K562 (cell line): ENCODE measurements at places on chromosomes 2 and 18. TPM values are rescaled to one million over a fixed set of nuclear protein-coding genes. Genes with fewer than 3 reads are reported as not detected.

CGREF1 gene
- 0.44 and 0.72 TPM in 2 replicates for total RNA-seq

DNA sequence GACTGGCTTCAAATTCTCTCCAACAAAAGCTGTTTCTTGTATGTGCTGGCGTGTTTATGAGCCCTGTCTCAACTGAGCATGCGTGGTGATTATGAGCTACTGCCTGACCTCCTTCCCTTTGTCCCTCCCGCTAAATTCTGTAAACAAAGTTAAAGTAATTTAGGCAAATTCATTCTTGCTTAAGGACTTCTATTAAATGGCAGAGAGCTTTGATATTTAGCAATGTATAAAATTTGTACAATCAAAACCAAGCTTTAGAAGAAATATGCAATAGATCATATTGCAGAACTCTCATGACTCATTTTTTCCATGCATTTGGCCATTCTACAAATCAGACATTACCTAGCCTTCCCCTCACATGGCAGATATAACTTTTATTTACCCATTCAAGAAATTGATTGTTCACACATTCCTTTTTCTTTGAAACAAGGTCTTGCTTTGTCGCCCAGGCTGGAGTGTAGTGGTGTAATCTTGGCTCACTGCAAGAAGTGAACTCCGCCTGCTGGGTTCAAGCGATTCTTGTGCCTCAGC lies 18.2 kb downstream of the IGFBP2 start:
- DNase-seq, result no peak
- no peak overlapping the region for H3K27ac ChIP-seq
- peaks cover 2% of the 10 kb centered on the region; the same call in 1 of the 3 replicates for H3K27me3 ChIP-seq
- H3K36me3 ChIP-seq, result no peaks in the 10 kb centered on the region
- H3K4me1 ChIP-seq, result no peaks in the 10 kb centered on the region; the same call in 1 of the 2 replicates

- H3K27ac ChIP-seq, result no peak overlapping the region
- H3K4me1 ChIP-seq, result no peaks in the 10 kb centered on the region
- no peaks in the 10 kb centered on the region for H3K27me3 ChIP-seq
- H3K36me3 ChIP-seq, result no peaks in the 10 kb centered on the region
Measured at GRCh38 chr2:67616749-67617148, 219.6 kb downstream of the ETAA1 start.

DNA sequence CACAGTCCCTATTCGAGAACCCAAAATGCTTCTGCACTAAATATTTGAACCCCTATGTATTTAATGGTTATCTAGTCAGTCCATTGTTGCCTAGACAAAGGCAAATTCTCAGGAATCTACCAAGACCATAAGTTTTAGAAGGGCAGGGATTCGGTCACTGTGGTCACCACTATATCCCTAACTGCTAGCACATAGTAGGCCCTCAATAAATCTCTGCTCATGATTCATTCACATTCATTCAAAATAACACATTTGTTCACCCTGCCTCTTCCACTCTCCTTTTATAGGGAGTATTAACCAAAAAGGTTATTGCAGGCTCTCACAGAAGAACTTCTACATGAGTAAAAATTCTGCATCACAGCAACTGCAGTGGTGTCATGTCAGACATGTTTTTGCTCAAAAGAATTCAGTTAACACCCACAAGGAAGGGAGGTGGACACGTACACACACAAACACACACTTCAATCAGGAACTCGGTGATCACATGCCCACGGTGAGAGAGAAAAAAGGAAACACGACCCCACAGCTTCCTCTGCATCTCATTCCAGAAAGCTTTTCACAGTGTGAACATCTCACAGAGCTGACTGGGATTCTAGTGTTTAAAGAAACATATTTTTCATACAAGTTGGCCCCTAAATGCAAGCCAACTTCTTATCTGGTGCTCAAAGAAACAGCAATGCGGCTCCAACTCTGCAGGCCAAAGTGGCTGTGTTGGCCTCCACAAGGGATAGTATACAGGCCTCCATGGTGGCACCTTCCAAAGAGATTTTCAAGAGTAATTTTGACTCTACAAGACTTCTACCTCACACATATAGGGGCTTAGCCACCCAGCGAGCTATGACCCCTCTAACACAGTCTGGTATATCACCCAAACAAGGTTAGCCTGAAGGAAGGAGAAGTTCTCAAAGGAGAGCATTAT lies 98.0 kb downstream of the ANKRD44 start:
- H3K4me3 ChIP-seq, result no peak overlapping the region
- no peaks in the 10 kb centered on the region for H3K27me3 ChIP-seq
- no peaks in the 10 kb centered on the region for H3K36me3 ChIP-seq
- H3K27ac ChIP-seq, result no peak overlapping the region

- H3K27ac ChIP-seq, result no peak overlapping the region
- no peak overlapping the region for H3K4me3 ChIP-seq
- H3K27me3 ChIP-seq, result peaks cover 11% of the 10 kb centered on the region
- peaks cover 9% of the 10 kb centered on the region; the same call in 2 of the 3 replicates for H3K36me3 ChIP-seq
Measured at GRCh38 chr2:121335294-121336290, 50.6 kb upstream of the TFCP2L1 start.
